ENCODE measurements at places on chromosomes 3 and 15.
A peak's percentile ranks its signal among the peaks of the same experiment; 100 is the strongest.

GRCh38 chr3:189914799-189915198 is 205.9 kb downstream of the P3H2 start:
- no peak for DNase-seq

DNA sequence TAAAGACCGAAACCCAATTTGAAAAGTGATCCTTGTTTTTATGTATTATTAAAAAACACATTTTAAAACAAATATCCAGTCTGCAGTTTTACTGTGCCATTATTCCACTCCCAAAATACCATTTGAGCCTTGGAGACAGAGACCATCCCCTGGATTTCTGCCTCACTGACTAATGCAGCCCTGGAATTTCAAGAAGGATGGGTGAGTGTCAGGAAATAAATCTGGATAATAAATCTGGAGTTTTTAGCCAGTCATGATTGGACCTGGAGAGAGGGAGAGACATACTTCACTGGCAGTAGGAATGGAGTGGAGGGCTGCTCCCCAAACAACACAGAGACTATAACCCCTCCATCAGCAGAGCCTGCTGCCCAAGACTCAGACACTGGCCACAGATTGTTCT is 123.3 kb downstream of the MYLK start:
- no peak for DNase-seq

DNA sequence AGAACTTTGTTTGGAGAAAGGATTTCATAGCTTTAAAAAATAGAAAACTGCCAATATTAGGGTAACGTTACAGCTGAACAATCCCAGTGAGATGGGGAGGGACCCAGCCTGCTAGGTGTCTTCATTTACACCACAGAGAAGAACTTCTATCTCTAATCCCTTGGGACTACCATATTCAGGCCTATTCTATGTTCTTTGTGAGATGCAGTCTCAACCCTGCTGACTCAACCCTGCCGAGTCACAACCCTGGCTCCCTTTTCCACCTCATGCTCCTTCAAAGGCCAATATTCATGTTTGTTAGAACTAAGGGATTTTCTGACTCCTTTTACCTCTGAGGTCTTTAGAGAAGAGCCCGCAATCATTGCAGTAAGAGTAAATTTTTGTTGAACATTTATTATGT is 350.5 kb downstream of the EPHB1 start:
- no peak for DNase-seq

DNA sequence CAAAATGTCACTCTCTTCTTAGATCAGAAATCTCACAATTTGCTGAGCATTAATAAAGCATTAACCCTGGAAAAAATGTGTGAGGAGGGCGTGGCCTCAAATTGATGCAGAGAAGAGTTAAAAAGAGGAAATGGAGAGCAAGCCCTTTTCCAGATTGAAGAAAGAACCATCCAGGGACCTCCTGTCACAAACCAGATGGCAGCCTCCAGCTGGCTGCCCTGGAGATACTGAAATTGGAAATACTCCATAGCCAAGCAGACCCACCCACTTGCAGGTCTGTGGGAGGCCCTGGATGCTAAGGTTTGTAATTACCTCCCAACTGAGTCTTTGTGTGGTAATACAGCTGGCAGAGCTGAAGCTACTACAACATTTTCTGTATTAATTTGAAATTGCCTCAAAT is 214.9 kb downstream of the IL20RB start:
- DNase-seq, result no peak

DNA sequence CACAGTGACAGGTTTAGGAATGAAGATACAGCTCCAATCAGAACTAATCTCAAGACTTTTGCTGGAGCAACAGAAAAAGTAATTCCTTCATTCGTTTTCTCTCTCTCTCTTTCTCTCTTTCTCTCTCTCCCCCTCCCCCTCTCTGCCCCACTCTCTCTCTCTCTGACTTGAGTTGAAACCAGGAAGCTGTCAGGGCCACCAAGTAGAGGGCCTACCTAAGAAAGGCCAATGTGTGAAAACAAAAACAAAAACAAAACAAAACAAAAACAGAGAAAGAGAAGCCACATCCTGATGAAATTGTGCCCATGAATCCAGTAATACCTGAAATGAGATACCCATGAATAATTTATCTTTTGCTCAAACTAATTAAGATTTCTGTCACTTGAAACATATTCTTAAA is 72.9 kb downstream of the ATP8B4 start:
- DNase-seq, result no peak

- no peak for DNase-seq
Measured at GRCh38 chr3:123083383-123084124, 16.7 kb downstream of the PDIA5 start.

GRCh38 chr3:61181874-61182273 is 69.4 kb downstream of the FHIT start:
- DNase-seq, result no peak

DNA sequence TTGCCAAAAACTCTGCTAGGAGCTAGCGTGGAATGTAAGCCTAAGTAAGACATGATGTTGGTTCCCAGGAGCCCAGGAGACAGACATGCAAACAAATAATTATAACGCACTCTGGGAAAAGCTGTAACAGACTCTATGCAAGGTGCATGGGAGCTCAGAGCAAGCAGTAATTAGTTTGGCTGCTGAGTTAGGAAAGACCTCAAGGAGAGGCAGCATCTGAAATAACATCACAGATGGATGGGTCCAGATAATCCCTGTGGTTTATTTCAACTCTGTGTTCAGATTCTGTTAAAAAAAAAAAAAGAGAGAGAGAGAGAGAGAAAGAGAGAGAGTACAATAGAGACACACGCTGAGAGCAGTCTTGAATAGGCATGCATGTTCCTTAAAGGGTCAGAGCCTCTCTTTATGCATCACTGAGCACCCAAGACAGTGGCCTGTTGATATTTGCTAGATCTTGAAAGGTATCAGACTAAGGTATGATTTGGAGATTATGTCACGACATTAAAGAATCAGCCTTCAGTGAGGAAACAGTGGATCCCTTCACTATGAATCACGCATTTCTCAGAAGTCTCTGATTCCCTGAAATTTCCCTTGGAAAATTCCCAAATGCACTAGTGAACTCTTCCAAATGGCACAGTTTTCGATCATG is 124.4 kb upstream of the LIPC start:
- no peak for DNase-seq

DNA sequence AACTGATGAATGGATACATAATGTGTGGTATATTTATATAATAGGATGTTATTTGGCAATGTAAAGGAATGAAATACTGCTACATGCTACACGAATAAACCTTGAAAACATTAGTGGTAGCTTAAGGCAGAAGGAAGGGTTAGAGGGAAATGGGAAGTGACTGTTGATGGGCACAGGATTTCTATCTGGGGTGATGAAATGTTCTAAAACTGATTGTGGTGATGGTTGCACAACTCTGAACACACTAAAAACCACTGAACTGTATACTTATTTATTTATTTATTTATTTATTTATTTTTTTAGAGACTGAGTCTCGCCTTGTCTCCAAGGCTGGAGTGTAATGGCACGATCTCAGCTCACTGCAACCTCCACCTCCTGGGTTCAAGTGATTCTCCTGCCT is 24.8 kb upstream of the SHISA5 start:
- no peak for DNase-seq

GRCh38 chr3:146503461-146504202 is 34.3 kb upstream of the PLSCR2 start:
- DNase-seq, result no peak

DNA sequence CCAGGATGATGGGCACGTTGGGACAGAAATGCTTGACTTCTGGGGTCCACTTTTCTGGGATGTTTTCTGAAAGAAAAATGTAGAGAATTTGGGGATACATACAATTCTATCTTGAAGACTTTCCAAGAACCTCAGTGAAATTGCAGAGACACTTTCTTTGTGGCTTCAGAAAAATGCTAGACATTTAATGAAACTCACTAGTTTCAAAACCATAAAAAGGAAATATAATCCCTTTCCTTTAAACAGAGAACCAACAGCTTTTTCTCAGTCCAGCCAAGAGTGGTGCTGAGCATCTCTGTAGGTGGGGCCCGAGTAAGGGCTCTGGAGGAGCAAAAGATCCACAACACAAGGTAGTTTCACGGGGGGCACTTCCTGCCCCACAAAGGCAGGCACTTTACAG is 4.4 kb upstream of the GPX1 start:
- DNase-seq, result no peak

- no peak for DNase-seq
Measured at GRCh38 chr3:107426223-107426622, 49.0 kb downstream of the CCDC54 start.

- no peak for DNase-seq
Measured at GRCh38 chr3:111541911-111542483, at the start of gene CD96. CD96 (plus strand) TSS chr3:111542197; CDS start chr3:111542249, 52 bp downstream.

DNA sequence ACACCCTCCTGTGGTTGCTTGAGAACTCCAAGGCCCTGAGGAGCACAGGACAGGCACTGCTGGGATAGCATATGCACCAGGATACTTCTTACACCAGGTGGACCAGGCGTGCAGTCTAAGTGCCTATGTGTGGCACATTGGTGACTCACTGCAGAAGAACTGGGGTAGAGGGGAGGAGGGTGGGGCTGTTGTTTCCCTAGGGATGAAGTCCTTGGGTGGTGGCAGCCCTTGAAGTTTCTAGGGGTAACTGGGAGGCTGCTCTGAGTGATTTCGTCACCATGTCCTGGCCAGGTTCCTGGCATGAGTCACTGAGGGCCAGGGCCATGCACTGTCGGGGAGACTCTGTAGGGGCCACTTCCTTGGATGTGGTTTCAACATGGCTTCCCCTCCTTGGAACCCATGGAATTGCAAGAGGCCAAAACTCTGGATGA is 15.9 kb downstream of the MYZAP start:
- no peak for DNase-seq

GRCh38 chr3:197376735-197377555 is 78.5 kb upstream of the DLG1 start:
- DNase-seq, result peak; percentile 50

DNA sequence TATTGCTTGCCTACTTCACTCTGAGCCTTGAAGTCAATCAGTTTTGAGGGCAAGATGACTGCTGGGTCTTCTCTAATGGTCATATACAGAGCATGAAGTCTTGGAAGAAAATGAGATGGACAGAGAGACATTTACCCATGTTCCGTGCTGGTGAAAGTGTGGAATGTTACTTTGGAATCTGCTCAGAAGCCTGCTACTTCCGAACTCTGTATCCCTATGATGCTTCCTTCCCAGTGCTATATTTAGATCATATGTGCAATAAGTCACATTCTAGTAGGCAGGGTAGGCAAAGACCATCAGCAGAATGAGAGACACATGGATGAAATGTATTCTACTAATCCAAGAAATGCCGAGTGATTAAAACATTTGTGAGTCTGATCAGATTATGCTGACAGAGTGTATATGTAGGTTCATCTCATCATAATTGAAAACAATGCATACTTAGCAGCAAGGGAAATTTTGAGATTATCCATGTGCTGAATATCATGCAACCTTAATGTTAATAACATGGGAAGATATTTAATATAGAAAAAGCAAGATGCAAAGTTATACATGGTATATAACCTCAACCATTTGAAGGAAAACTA is 60.5 kb downstream of the RAB7A start:
- no peak for DNase-seq

All from left lobe of liver (tissue), 2 donors.